ENCODE measurements at places on chromosomes 6 and 20. TPM values are rescaled to one million over a fixed set of nuclear protein-coding genes. Genes with fewer than 3 reads are reported as not detected.

RUNX2 gene
- 18.9 TPM for total RNA-seq

FHL5 gene
- total RNA-seq: not detected

SIRPB1 gene
- 15.6 TPM for total RNA-seq

SLC22A23 gene
- 0.72 TPM for total RNA-seq

NMBR gene
- not detected for total RNA-seq

PTCHD4 gene
- not detected for total RNA-seq

IL17A gene
- 0.12 TPM for total RNA-seq

BCAS1 gene
- not detected for total RNA-seq

BPHL gene
- total RNA-seq: 24.8 TPM

CALHM4 gene
- not detected for total RNA-seq

DAAM2 gene
- total RNA-seq: 4.0 TPM

SLC12A5 gene
- 0.96 TPM for total RNA-seq

CLPSL1 gene
- not detected for total RNA-seq

PLAGL2 gene
- total RNA-seq: 6.0 TPM

EYA2 gene
- total RNA-seq: 0.10 TPM

BACH2 gene
- total RNA-seq: 2.0 TPM

LCA5 gene
- 5.4 TPM for total RNA-seq

DTD1 gene
- 109 TPM for total RNA-seq

Measured in RPMI7951 (cell line).